Stimulated activated CD4-positive, alpha-beta T cell treated with anti-CD3 and anti-CD28 coated beads, TNF-alpha, amount 100 ng/mL, for 1 hour (primary cell): ENCODE measurements at places on chromosomes 5 and 9.
A peak's percentile ranks its signal among the peaks of the same experiment; 100 is the strongest.

GRCh38 chr5:96017951-96018350 is 56.3 kb upstream of the ELL2 start:
- DNase-seq: no peak

DNA sequence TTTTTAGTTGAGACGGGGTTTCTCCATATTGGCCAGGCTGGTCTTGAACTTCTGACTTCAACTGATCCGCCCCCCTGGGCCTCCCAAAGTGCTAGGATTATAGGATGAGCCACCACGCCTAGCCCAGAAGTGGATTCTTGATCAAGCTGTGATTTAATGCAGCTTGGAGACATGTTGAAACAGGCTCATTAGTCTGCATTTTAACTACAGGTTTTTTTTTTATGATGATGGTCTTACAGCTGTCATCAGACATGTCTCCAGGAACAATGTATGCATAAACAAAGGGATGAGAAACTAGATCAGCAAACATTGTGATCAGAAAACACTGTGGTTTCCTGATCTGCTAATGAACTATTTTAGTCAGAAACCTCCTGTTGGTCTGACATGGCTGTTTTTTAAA is 30.0 kb upstream of the PLPP1 start:
- no peak for DNase-seq

- no peak for DNase-seq
Measured at GRCh38 chr9:16496908-16497307, 373.6 kb downstream of the BNC2 start.

DNA sequence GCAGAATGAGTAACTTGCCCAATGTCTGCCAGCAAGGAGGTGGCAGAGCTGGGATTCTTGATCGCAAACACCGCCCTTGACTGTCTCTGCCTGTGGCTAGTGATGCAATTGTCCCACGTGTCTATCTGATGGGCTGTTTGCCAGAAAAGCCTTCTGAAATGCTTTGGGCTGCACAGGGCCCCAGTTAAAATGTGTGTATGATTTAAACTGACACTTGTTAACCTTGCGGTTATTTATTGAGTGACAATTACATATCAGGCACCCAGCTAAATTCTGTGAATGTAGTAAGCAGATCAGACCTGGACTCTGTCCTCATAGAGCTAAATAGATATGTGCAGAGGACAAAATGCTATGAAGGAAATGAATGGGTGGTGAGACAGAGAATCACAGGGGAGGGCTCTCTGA is 11.6 kb upstream of the IL12B start:
- DNase-seq: peak; percentile 20

GRCh38 chr5:53714667-53715010 is 154.2 kb downstream of the NDUFS4 start:
- DNase-seq: no peak

- DNase-seq: no peak
Measured at GRCh38 chr5:156824800-156825199, 25.3 kb upstream of the PPP1R2B start.

- no peak for DNase-seq
Measured at GRCh38 chr5:36357391-36357975, 55.8 kb upstream of the RANBP3L start.

- no peak for DNase-seq
Measured at GRCh38 chr5:35815089-35815936, 41.4 kb upstream of the IL7R start.

DNA sequence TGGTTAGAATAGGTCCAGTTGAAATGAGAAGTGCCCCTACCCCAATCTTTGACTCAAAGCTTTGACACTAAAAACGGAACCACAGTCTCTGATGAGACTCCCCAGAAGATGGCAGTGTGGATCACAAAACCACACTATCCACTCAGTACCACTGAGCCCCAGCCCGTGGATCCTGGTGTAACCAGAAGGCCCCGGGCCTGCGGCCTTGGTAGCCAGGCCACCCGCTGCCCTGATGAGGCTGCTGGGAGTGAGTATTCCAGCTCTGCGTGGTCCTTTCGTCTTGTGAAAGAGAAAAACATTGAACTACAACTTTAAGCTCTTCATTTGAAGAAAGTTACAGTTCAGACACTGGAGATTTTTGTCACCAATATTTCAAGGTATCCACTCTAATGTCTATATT is 42.2 kb upstream of the FBP1 start:
- peak; percentile 27 for DNase-seq

DNA sequence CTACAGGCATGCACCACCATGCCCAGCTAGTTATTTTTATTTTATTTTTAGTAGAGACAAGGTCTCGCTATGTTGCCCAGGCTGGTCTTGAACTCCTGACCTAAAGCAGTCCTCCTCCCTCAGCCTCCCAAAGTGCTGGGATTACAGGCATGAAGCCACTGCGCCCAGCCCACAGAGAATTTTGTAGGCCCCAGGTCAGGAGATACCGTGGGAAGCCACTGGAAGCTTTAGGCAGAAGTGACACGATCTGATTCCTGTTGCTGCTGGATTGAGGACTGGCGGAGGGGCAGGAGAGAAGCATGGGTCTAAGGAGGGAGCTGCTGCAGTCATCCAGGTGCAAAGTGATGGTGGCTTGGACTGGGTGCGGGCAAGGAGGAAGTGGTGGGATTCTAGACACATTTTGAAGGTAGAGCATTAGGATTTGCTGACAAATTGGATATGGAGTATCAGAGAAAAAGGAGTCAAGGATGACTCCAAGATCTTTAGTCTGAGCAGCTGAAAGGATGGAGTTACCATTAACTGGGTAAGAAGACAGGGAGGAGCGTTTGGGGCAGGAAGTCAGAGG is 20.7 kb downstream of the TCF7 start:
- DNase-seq: no peak

DNA sequence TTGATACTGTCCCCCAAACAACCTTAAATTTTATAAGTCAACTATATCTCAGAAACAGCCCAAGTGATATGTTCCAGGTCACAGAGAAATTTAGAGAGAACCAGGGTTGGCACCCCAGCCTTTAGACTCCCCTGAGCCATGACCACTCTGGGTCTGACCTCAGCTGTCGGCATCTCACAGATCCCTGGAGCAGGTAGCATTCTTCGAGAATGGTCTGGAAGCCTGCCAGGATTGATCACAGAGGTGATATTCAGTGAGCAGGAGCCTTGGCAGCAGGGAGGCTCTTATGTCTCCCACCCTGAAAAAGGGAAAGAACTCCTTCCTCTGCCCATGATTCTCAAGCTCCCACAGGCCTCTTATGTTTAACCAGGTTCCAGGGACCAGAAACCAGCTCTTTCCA is 58.2 kb downstream of the PLK2 start:
- no peak for DNase-seq

DNA sequence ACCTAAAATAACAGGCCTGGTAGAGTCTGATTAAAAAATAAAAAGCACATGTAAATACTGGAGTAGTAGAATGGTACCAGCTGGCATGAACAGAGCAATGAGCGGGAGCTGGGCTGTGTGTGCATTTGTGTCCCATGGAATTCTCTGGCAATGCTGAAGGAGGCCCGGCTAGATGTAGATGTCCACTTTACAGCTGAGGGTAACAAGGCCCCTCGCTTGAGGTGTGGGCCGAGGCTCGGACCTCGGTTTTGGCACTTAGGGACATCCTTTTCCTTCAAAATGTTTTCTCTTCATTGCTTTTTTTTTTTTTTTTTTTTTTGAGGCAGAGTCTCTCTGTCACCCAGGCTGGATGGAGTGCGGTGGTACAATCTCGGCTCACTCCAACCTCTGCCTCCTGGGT is 1.5 kb upstream of the FGD3 start:
- DNase-seq: no peak

DNA sequence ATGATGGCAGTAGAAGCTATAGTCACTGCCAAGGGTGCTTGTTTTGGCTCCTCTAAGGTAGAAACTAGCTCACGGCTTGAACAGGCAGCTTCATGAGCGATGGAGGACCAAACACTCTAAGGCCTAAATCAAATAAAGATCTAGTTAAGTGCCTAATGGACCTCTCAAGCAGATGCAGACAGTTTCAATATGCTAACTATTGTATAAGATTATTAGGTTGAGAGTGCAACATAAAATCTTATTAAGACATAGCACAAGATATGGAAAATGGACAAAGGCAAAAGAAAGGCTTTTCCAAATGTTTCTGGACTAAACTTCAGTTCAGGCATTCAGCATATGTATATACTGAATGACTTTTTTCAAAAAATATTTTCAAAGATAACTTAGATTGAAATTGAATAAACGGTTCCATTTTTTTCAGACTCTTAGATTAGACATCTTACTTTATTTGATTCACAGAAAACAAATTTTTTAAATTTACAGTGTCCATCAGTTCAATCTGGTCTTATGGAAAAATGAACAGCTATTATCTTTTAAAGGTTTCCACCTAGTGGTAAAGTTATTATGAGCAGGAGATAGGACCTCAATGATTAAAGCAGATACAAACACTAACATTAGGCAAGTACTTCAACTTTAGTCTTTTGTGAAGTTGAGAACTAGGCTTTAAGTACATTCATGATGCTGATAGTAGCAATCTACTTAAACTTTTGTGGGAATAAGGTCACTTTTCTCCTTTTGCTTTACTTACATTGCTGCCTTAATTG is 1167.7 kb downstream of the MAT2B start:
- DNase-seq: no peak

DNA sequence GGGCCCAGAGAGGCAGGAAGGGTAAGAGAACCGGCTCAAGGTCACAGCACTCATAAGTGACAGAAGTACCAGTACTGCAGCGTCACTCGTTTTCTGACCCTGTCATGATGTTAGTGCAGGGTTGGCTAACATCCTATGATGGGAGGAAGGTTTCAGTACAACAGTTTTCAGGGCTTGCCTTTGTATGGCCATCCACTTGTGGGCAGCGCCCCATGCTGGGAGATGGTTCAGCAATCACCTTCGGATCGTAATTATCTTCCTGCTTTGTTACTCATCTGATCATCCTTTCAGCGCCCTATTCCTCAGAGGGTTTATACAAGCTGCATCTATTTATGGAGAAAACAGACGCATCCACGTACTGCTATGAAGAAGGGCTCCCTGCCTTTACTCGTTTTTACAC is 2.4 kb downstream of the MAP1B start:
- no peak for DNase-seq

GRCh38 chr9:19442240-19442639 is 33.4 kb downstream of the ACER2 start:
- no peak for DNase-seq

DNA sequence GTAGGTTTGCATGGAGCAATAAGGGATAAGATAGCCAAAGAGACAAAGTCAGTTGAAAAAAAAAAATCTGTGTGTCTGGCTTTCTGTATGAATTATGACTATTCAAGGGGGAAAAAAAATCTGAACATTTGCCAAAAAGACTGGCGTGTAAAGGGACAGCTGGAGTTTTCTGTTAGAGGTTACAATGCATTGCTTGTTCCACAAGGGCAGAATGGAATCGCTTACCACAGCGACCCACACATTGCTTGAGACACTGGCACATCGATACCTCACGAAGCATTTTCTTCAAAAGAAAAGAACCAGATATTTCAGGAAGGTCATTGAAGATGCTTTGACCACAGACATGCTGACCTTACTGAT is 327.8 kb downstream of the TMEM167A start:
- DNase-seq: no peak

DNA sequence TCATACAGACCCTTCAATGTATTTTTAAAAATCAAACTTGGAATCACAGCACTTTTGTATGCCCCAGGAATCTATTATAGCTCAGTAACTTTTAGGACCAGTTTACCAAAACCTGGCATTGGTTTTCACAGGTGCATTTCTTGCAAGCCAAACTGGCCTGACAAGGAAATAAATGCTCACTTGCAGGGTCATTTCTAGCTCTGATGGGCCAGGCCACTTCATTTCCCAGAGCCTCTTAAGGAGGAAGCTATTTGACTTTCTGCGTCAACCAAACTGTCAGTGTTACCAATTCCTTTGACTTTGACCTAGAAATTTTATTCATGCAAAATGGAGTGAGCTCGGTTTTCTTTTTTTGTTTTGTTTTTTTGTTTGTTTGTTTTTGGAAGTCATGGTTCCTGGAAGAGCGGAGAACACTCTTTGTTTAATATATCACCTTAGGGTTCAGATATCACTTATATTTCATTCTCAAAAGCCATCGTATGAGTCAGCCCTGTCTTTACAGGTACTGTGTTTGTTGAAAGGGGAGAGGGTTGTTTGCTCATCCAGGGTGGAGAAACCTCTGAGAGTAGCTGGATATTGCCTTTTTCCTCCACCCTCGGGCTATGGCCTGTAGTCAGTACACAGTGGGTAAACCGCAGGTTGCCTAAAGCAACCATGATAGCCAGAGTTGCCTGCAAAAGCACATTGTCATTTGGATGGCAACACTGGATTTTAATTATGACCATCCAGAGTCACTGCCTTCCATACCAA is 58.9 kb downstream of the GNA14 start:
- no peak for DNase-seq

GRCh38 chr5:80266566-80266965 is 10.7 kb upstream of the SERINC5 start:
- no peak for DNase-seq

- DNase-seq: no peak
Measured at GRCh38 chr9:97978371-97979130, 4.6 kb upstream of the ANP32B start.

- DNase-seq: no peak
Measured at GRCh38 chr5:111472579-111472978, 39.8 kb downstream of the STARD4 start.

- DNase-seq: no peak
Measured at GRCh38 chr5:115069087-115069968, 100.4 kb downstream of the TRIM36 start.

DNA sequence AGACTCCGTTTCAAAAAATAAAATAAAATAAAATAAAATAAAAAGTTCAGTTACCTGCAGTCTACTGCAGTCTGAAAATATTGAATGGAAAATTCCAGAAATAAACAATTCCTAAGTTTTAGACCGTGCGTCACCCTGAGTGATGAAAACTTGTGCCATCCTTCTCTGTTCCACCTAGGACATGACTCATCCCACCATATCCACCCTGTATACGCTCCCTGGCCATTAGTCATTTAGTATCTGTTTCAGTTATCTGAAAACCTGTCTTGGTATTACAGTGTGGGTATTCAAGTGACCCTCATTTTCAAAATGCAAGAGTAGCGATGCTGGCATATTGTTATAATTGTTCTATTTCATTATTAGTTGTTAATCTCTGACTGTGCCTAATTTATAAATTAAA is 51.8 kb upstream of the TEX48 start:
- DNase-seq: no peak

GRCh38 chr5:96868603-96869371 is 7.5 kb upstream of the ERAP2 start:
- peak; percentile 25 for DNase-seq

DNA sequence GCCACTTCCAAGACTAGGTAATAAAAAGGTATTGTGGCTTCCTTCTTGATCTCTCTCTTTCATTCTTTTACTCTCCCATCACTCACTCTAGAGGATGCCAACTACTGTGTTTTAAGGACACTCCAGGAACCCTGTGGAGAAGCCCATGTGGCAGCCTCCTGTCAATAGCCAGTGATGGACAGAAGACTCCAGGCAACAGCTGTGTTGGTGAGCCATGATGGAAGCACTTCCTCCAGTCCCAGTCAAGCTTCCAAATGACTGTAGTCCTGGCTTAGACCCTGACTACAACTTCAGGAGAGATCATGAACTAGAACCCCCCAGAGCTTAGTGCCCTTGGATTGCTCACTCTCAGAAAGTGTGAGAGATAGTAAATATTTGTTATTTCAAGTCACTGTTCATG is 123.9 kb downstream of the PPP2R2B start:
- no peak for DNase-seq

- no peak for DNase-seq
Measured at GRCh38 chr5:74613283-74613682, 27.2 kb downstream of the ENC1 start.
